ENCODE measurements at places on chromosomes 16 and 17.

- no peak overlapping the region for H3K27ac ChIP-seq
- no peaks in the 10 kb centered on the region for H3K36me3 ChIP-seq
- H3K4me3 ChIP-seq: no peak overlapping the region
Measured at GRCh38 chr17:31580706-31581490, 189.4 kb downstream of the RAB11FIP4 start.

- no peaks in the 10 kb centered on the region for H3K27me3 ChIP-seq
- DNase-seq: no peak
- no peak overlapping the region for H3K27ac ChIP-seq
- no peaks in the 10 kb centered on the region for H3K36me3 ChIP-seq
- H3K4me3 ChIP-seq: no peak overlapping the region
Measured at GRCh38 chr16:57681950-57682728, 12.5 kb upstream of the DRC7 start.

DNA sequence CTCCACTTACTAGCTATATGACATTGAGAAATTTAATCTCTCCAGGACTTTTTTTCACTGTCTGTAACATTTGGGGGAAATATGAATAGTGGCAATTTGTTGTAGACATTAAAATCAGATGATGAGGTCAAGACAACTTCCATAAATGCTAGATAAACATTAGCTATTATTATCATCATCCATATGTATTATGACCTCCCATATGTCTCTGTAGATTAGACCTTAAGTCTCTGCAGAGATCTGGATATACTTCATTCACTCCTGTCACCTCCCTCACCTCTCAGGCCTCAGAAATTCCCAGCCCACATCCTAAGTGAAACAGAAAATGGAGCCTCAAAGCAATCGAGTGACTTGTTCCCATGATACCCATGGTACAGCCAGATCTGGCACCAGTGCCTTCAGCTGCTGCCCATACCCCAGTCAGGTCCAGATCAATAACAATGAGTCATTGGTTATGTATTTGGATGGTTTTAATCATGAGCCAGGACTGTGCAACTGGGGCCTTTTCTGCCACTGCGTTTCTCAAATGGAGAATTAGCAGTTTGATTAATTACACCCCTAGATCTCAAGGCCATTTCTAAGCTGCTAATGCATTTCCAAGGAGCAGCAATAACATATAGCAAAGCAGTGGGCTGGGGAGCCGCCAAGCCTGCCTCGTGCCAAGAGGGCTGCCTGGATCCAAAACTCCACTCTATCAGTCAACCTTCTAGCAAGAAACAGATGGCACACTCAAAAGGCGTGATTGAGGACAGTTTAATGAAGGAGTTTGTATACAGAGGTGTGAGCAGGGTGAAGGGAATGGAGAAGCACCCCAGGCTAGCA is 2.6 kb upstream of the FDXR start:
- H3K27ac ChIP-seq: peak overlapping the region; percentile 51
- no peaks in the 10 kb centered on the region for H3K27me3 ChIP-seq
- no peak overlapping the region for H3K4me3 ChIP-seq
- no peaks in the 10 kb centered on the region for H3K36me3 ChIP-seq

DNA sequence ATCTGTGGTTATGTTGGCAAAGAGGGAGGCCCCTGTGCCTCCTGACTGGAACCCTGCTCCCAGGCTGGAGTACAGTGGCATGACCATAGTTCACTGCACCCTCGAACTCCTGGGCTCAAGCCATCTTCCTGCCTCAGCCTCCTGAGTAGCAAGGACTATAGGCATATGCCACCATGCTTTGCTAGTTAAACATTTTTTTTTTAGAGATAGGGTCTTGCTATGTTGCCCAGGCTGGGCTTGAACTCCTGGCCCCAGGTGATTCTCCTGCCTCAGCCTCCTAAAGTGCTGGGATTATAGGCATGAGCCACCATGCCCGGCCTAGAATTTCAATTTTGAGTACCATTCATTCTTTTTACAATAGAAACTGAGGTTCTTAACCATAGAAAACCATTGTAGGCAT is 21.2 kb upstream of the ITGB3 start:
- no peaks in the 10 kb centered on the region for H3K27me3 ChIP-seq
- no peak for DNase-seq
- no peak overlapping the region for H3K27ac ChIP-seq
- H3K4me1 ChIP-seq: peaks cover 8% of the 10 kb centered on the region
- no peak overlapping the region for H3K4me3 ChIP-seq
- H3K36me3 ChIP-seq: no peaks in the 10 kb centered on the region

GRCh38 chr16:81214745-81215166 is 23.7 kb upstream of the BCO1 start:
- DNase-seq: no peak
- H3K27ac ChIP-seq: no peak overlapping the region
- no peaks in the 10 kb centered on the region for H3K4me1 ChIP-seq
- H3K27me3 ChIP-seq: peaks cover 4% of the 10 kb centered on the region

DNA sequence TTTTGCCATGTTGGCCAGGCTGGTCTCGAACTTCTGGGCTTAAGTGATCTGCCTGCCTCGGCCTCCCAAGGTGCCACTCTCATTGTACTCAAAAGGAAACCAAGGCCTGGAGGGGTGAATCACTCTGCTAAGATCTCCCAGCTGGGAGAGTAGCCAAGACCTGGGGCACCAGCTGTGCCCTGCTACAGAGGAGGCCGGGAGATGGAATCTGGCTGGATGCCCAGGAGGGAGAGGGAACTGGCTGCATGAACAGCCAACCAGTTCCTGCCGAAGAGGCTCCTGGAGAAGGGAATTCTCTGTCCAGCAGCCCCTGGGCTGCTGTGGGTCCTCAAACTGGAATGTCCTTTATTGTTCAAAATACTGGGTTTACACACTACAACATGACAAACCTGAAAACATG is 238.7 kb upstream of the CIBAR2 start:
- H3K27ac ChIP-seq: no peak overlapping the region
- DNase-seq: no peak
- no peak overlapping the region for H3K4me3 ChIP-seq
- H3K27me3 ChIP-seq: no peaks in the 10 kb centered on the region
- no peaks in the 10 kb centered on the region for H3K36me3 ChIP-seq

- no peak for DNase-seq
- H3K36me3 ChIP-seq: no peaks in the 10 kb centered on the region
- H3K27me3 ChIP-seq: no peaks in the 10 kb centered on the region
- H3K4me3 ChIP-seq: no peak overlapping the region
Measured at GRCh38 chr16:19115148-19116021, 1.6 kb downstream of the ITPRIPL2 start.

DNA sequence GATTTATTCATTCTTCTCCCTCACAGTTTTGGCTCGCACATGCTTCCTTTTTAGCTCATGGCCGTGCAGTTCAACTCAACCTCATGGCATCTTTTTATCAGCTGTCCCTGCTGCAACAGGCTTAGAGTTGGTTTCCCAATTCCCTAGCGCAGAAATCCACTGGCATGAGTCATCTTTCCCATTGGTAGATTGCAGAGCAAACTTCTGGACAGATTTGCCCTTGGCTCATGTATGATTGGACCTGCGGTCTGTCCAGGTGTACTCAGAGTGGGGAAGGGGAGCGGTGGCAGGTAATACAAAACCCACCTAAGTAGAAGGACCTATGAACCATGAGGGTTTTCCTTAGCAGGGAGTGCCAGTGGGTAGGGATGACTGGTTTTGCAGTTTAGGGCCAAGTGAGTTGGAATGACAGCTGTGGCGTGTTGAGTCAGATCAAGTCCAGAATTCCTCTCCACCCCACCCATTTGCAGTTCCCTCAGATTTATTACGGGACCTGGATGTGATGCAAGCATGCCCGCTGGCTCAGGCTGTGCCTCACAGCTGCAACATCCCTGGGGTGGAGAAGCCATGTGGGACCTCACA is 584.7 kb downstream of the WWOX start:
- no peak overlapping the region for H3K4me3 ChIP-seq
- H3K4me1 ChIP-seq: no peaks in the 10 kb centered on the region
- DNase-seq: no peak
- no peaks in the 10 kb centered on the region for H3K27me3 ChIP-seq
- H3K27ac ChIP-seq: no peak overlapping the region

GRCh38 chr16:8718851-8719680 is 44.6 kb downstream of the ABAT start:
- no peaks in the 10 kb centered on the region for H3K4me1 ChIP-seq
- no peak overlapping the region for H3K27ac ChIP-seq
- no peaks in the 10 kb centered on the region for H3K36me3 ChIP-seq
- H3K4me3 ChIP-seq: no peak overlapping the region

GRCh38 chr17:74923538-74924249 is 379 bp upstream of the OTOP2 start:
- H3K27me3 ChIP-seq: peaks cover 33% of the 10 kb centered on the region
- DNase-seq: peak; percentile 65
- no peak overlapping the region for H3K27ac ChIP-seq
- peaks cover 9% of the 10 kb centered on the region for H3K4me1 ChIP-seq
- no peak overlapping the region for H3K4me3 ChIP-seq

GRCh38 chr16:23496821-23497542 is 13.3 kb downstream of the GGA2 start:
- H3K4me1 ChIP-seq: peaks cover 6% of the 10 kb centered on the region
- H3K27ac ChIP-seq: no peak overlapping the region
- H3K36me3 ChIP-seq: peaks cover 34% of the 10 kb centered on the region
- DNase-seq: no peak
- no peaks in the 10 kb centered on the region for H3K27me3 ChIP-seq
- no peak overlapping the region for H3K4me3 ChIP-seq

- peak overlapping the region; percentile 65 for H3K27ac ChIP-seq
- H3K4me1 ChIP-seq: peaks cover 16% of the 10 kb centered on the region
- H3K4me3 ChIP-seq: peak overlapping the region; percentile 83
- no peaks in the 10 kb centered on the region for H3K36me3 ChIP-seq
Measured at GRCh38 chr17:49851387-49852291, 3.8 kb upstream of the TAC4 start.

GRCh38 chr17:27333410-27333980 is 39.6 kb downstream of the WSB1 start:
- peak overlapping the region; percentile 73 for H3K27ac ChIP-seq
- H3K4me1 ChIP-seq: no peaks in the 10 kb centered on the region
- no peaks in the 10 kb centered on the region for H3K36me3 ChIP-seq
- no peaks in the 10 kb centered on the region for H3K27me3 ChIP-seq

GRCh38 chr17:16254773-16255400 is 37.9 kb downstream of the PIGL start:
- no peak for DNase-seq
- no peak overlapping the region for H3K4me3 ChIP-seq
- no peaks in the 10 kb centered on the region for H3K4me1 ChIP-seq
- no peak overlapping the region for H3K27ac ChIP-seq
- no peaks in the 10 kb centered on the region for H3K27me3 ChIP-seq

DNA sequence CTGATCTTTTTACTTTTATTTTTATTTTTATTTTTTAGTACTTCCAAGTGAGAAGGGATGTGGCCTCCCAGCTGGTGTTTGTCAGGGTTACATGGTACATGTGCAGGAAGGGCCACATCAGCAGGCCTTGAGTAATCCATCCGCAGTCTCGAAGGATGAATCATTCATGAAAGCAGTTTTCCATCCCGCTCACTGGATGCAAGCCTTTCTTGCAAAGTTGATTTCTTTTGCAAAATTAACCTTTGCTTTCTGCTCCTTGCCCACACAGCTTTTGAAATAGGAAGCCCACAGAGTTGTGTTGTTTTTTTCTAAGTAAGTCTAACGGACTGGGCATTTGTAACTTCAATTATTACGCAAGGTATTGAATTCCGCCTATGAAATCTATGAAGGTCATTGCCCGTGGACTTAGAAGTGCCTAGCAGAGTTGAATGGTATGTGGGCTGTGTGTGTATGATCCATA is 157.4 kb downstream of the PRKCA start:
- no peaks in the 10 kb centered on the region for H3K27me3 ChIP-seq
- no peak for DNase-seq
- no peak overlapping the region for H3K4me3 ChIP-seq
- no peaks in the 10 kb centered on the region for H3K4me1 ChIP-seq
- H3K27ac ChIP-seq: no peak overlapping the region

DNA sequence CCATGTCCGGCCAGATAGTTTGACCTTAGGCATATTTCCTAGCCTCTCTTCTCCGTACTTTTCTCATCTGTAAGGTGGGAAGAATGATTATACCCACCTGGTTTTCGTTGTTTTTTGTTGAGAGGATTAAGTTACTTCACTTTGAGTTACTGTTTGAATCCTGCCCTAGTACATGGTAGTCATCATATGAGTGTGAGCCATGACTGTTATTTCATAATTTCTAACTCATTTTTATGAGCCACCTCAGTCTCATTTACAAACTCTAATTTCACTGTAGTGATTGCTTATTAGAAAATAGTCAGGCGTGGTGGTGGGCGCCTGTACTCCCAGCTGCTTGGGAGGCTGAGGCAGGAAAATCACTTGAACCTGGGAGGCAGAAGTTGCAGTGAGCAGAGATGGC is 45.1 kb downstream of the YPEL2 start:
- no peak overlapping the region for H3K4me3 ChIP-seq
- H3K36me3 ChIP-seq: no peaks in the 10 kb centered on the region
- no peak overlapping the region for H3K27ac ChIP-seq
- H3K27me3 ChIP-seq: no peaks in the 10 kb centered on the region

- no peaks in the 10 kb centered on the region for H3K36me3 ChIP-seq
- H3K27me3 ChIP-seq: no peaks in the 10 kb centered on the region
- no peak overlapping the region for H3K27ac ChIP-seq
- H3K4me1 ChIP-seq: no peaks in the 10 kb centered on the region
- H3K4me3 ChIP-seq: no peak overlapping the region
Measured at GRCh38 chr16:52117171-52117570, 429.8 kb downstream of the TOX3 start.

- no peak overlapping the region for H3K4me3 ChIP-seq
- no peaks in the 10 kb centered on the region for H3K27me3 ChIP-seq
Measured at GRCh38 chr16:64543031-64543430, 578.8 kb downstream of the CDH11 start.

DNA sequence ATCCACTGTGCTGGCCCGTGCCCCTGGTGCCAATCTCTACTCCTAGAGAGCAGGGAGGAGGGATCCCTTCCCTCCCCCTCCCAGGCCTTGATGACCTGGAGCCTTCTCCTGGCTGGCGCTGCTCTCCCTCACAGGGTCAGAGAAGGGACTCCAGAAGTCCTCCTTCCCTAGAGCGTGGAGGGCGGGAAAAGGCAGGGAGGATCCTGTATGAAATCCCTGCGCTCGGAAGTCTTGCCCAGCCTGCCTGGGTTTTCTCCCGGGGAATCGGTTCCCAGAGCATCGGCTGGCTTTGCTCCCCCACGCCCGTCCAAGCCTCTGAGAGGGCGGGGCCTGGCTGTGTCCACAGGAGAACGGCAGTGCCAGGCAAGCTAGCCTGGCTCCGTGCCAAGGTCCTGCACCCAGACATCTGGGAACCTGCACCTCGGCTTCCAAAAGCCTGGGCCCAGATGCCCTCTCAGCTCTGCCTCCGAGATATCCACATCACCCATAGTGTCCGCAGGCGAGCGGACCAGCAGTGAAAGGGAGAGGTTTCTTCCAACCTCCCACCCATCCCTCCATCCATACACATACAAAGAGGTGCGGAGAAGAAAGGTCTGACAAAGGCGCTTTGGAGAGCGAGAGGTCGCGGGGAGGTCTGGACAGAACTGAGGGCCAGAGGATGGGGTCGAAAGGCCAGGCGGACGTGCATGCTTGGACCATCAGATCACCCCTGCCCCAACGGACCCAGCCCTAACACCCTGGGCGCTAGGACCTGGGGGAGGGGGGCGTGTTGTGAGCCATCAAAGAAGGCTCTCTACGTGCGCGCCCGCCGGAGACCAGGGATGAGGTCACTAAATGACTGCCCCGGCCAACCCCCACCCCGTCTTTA is 1.1 kb downstream of the MPP2 start:
- peaks cover 14% of the 10 kb centered on the region for H3K27me3 ChIP-seq
- H3K4me3 ChIP-seq: peak overlapping the region; percentile 89
- H3K4me1 ChIP-seq: peaks cover 21% of the 10 kb centered on the region

All from CD8-positive, alpha-beta memory T cell (primary cell).